CD4-positive, alpha-beta memory T cell (primary cell): ENCODE measurements at places on chromosomes 1 and 21. TPM values are rescaled to one million over a fixed set of nuclear protein-coding genes. Genes with fewer than 3 reads are reported as not detected.

DNA sequence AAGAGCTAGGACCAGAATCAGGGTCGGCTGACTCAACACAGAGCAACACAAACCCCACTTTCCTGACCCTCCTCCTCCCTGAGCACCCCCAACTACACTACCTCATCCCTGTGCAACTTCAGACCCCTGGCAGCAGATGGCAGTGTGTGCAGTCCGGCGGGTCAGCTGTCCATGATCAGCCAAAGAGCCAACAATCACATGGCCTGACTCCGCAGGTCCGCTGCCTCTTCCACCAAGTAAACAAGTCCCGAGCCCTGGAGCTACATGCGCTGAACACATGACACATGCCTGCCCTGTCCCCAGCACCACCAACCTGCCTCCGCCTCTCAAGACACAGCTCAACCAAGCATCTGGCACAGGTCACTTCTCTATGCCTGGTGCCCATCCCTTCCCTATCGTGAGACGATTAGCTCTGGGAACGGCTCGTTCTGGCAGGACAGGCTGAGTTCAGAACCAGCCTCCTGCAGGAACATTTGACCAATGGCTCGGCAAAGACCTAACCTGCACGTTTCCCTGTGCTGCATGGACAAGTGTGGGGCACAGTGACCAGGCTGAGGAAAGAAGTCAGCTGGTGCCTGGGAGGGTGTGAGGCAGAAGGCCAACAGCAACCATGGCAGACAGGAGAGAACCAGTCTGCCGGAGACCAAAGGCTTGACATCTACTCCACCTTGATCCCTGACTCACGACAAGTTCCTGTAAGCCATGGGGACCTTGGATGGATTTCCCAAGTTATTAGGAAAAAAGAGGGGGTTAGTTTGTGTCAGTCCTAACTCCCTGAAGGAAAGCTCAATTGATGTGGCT is 60.3 kb downstream of the CD46 start:
- H3K27me3 ChIP-seq = no peaks in the 10 kb centered on the region
- H3K4me3 ChIP-seq = no peak overlapping the region
- peaks cover 94% of the 10 kb centered on the region for H3K36me3 ChIP-seq
- peaks cover 75% of the 10 kb centered on the region for H3K4me1 ChIP-seq

DNA sequence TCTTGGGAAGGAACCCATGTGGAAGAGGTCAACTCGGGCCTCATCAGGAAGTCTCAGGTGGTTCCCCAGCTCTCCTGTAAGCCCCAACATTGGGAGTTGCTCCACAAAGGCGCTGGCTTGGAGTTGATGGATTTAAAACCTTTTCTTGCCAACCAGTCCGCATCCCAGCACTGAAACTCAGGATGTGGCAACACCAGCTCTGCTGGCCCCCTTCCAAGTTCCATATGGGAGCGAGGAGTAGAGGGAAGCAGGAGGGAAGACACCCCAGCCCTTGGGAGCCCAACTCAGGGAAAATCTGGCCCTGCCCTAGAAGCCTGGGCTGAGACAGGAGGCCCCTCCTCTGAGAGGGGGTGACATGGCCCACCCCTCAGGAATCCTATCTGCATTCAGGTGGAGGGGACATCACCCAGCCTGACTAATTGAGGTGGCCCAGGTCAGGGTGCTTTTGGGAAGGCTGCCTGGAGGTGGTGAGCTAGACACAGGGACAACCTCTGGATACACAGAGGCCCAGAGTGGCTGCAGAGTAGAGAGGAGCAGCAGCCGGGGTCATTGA is 33.1 kb upstream of the DMBX1 start:
- H3K4me3 ChIP-seq = no peak overlapping the region
- H3K27ac ChIP-seq = no peak overlapping the region
- no peaks in the 10 kb centered on the region for H3K27me3 ChIP-seq
- H3K4me1 ChIP-seq = no peaks in the 10 kb centered on the region
- no peak for DNase-seq
- H3K36me3 ChIP-seq = no peaks in the 10 kb centered on the region

- peak within 1 kb of the TSS; percentile 55 for H3K4me3 ChIP-seq
- peak within 1 kb of the TSS; percentile 78 for H3K27ac ChIP-seq
- H3K36me3 ChIP-seq = no peaks in the 10 kb centered on the region
- peaks cover 53% of the 10 kb centered on the region for H3K4me1 ChIP-seq
- peak; percentile 25 for DNase-seq
- no peaks in the 10 kb centered on the region for H3K27me3 ChIP-seq
These were observed at the start of gene MACF1 for GRCh38 chr1:39204441-39205081. TSS of gene MACF1 (plus strand) at chr1:39204695. CDS start at chr1:39205023, 328 bp downstream.

DNA sequence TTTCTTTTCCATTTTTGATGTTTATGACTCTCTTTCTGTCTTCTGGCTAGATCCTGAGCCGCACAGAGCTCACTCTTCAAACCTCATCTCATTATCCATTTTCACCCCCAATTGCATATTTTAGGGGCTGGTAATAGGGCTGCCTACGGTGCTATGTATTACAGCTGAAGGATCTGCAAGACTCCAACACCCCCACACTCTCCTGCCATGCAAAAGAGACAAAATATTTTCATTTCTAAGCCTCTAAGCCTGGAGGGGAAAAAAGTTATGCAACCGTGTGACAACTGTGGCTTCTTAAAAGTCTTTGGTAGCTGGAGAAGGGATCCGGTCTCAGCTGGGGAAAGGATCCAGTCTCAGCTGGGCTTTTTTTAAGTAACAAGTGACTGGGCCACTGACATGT is 311.6 kb downstream of the NPHP4 start:
- no peak overlapping the region for H3K27ac ChIP-seq
- H3K4me1 ChIP-seq = peaks cover 5% of the 10 kb centered on the region
- no peaks in the 10 kb centered on the region for H3K27me3 ChIP-seq
- no peak overlapping the region for H3K4me3 ChIP-seq
- no peak for DNase-seq

GRCh38 chr1:56948403-56949023 is 17.3 kb downstream of the C8B start:
- no peak overlapping the region for H3K27ac ChIP-seq
- H3K36me3 ChIP-seq = no peaks in the 10 kb centered on the region
- no peaks in the 10 kb centered on the region for H3K27me3 ChIP-seq
- H3K4me3 ChIP-seq = no peak overlapping the region
- DNase-seq = no peak
- no peaks in the 10 kb centered on the region for H3K4me1 ChIP-seq

GRCh38 chr1:159214149-159214760 is 9.6 kb downstream of the ACKR1 start:
- no peak overlapping the region for H3K4me3 ChIP-seq
- no peaks in the 10 kb centered on the region for H3K36me3 ChIP-seq
- H3K4me1 ChIP-seq = no peaks in the 10 kb centered on the region
- H3K27ac ChIP-seq = no peak overlapping the region

DNA sequence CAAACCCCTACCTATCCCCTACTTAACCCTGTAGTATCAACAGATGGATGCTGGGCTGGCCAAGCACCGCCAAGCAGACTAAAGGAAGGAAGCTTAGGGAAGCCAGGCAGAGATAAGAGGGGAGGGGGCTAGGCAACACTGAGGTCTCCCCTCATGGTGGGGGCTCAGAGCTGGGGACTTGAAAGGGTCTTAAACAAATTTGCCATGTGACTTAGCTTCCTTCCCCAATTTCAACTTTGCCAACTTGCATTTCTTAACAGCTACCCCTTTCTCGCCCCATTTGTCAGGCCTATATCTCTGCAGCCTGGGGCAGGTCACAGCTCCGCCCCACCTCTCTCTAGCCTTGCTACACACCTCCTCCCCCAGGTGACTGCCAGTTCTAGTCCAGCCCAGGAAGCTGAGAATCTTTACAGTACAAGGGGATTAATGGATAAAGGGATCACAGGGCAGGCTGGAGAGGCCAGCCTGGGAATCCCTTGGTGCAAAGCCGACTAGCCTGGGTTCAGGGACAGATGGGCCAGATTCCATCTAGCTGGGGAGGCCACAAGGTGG is 3.4 kb downstream of the KIF21B start:
- H3K27ac ChIP-seq = peak overlapping the region; percentile 69
- H3K36me3 ChIP-seq = no peaks in the 10 kb centered on the region
- peak overlapping the region; percentile 37 for H3K4me3 ChIP-seq
- peaks cover 85% of the 10 kb centered on the region for H3K4me1 ChIP-seq
- H3K27me3 ChIP-seq = no peaks in the 10 kb centered on the region

DNA sequence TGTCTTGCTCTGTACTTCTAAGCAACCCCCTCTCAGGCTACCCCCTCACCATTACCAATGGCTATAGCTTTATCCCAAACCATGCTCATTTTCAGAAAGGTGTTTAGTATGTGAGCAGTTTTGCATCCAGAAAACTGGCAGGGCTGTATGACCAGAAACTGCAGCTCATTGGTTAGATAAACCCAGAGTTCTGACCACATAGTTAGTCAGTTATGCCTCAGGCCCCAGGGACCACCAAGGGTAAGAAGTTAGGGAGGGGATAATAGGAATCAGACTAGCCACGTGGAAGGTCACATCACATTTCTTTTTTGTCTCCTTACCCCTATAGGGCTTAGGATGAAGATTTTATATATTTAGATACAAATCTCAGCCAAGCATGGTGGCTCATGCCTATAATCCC is 1.2 kb downstream of the ITGA10 start:
- H3K4me3 ChIP-seq = no peak overlapping the region
- H3K27ac ChIP-seq = no peak overlapping the region
- peaks cover 13% of the 10 kb centered on the region for H3K36me3 ChIP-seq
- no peaks in the 10 kb centered on the region for H3K4me1 ChIP-seq
- no peaks in the 10 kb centered on the region for H3K27me3 ChIP-seq

- no peaks in the 10 kb centered on the region for H3K27me3 ChIP-seq
- no peak overlapping the region for H3K27ac ChIP-seq
- no peaks in the 10 kb centered on the region for H3K36me3 ChIP-seq
- H3K4me3 ChIP-seq = no peak overlapping the region
- no peaks in the 10 kb centered on the region for H3K4me1 ChIP-seq
These were observed 36.0 kb downstream of the RRP1 start for GRCh38 chr21:43825242-43825935.

GRCh38 chr1:169550294-169550693 is 36.0 kb downstream of the F5 start:
- no peak overlapping the region for H3K27ac ChIP-seq
- H3K4me3 ChIP-seq = no peak overlapping the region
- no peak for DNase-seq
- H3K4me1 ChIP-seq = no peaks in the 10 kb centered on the region
- H3K27me3 ChIP-seq = no peaks in the 10 kb centered on the region

DNA sequence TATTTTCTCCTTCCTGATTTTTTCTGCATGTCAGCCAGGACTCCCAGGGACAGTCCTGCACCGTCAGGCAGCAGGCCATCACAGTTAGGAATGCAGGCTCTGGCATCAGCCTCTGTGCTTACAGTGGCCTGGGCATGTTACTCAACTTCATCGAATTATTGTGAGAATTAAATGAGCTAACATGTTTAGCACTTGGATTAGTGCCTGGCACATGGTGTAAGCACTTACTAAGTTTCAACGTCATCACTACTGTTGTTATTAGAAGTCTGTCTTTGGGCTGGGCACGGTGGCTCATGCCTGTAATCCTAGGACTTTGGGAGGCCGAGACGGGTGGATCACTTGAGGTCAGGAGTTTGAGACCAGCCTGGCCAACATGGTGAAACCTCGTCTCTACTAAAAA is 45.1 kb downstream of the SCCPDH start:
- H3K4me3 ChIP-seq = no peak overlapping the region
- no peaks in the 10 kb centered on the region for H3K36me3 ChIP-seq
- no peaks in the 10 kb centered on the region for H3K4me1 ChIP-seq

GRCh38 chr1:31675161-31675560 is 28.7 kb downstream of the COL16A1 start:
- no peaks in the 10 kb centered on the region for H3K36me3 ChIP-seq
- no peak for DNase-seq
- H3K4me1 ChIP-seq = peaks cover 6% of the 10 kb centered on the region
- H3K4me3 ChIP-seq = no peak overlapping the region
- peaks cover 5% of the 10 kb centered on the region for H3K27me3 ChIP-seq

DNA sequence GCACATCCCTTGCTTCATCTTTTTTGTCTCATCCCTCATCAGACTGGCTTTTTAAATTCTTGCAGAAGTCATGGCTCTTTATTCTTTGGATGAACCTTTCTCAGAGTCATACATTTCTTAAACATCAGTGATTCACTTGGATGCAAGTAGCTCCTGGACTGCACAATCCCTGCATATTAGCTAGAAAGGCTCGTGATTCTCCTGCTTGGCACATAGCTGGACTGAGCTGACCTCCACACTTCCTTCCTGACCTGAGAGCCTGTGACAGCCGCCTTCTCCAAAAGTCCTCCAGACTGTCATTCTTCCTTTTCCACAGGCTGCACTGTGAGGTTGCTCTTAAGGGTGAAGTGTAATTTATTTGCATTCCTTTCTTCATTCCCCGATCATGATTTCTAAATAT is 109.4 kb downstream of the RGL1 start:
- H3K27me3 ChIP-seq = no peaks in the 10 kb centered on the region
- H3K4me3 ChIP-seq = no peak overlapping the region
- no peak for DNase-seq
- no peak overlapping the region for H3K27ac ChIP-seq

GRCh38 chr1:92356956-92357355 is 58.1 kb downstream of the RPAP2 start:
- DNase-seq = no peak
- H3K36me3 ChIP-seq = no peaks in the 10 kb centered on the region
- no peaks in the 10 kb centered on the region for H3K27me3 ChIP-seq
- H3K4me3 ChIP-seq = no peak overlapping the region
- H3K4me1 ChIP-seq = no peaks in the 10 kb centered on the region

GRCh38 chr1:229229137-229229720 is 41.7 kb upstream of the RAB4A start:
- no peak overlapping the region for H3K4me3 ChIP-seq
- peaks cover 10% of the 10 kb centered on the region for H3K4me1 ChIP-seq
- no peaks in the 10 kb centered on the region for H3K36me3 ChIP-seq

- no peaks in the 10 kb centered on the region for H3K4me1 ChIP-seq
- no peak overlapping the region for H3K4me3 ChIP-seq
- H3K27me3 ChIP-seq = no peaks in the 10 kb centered on the region
These were observed 12.8 kb upstream of the CLSTN1 start for GRCh38 chr1:9836632-9836960.

DNA sequence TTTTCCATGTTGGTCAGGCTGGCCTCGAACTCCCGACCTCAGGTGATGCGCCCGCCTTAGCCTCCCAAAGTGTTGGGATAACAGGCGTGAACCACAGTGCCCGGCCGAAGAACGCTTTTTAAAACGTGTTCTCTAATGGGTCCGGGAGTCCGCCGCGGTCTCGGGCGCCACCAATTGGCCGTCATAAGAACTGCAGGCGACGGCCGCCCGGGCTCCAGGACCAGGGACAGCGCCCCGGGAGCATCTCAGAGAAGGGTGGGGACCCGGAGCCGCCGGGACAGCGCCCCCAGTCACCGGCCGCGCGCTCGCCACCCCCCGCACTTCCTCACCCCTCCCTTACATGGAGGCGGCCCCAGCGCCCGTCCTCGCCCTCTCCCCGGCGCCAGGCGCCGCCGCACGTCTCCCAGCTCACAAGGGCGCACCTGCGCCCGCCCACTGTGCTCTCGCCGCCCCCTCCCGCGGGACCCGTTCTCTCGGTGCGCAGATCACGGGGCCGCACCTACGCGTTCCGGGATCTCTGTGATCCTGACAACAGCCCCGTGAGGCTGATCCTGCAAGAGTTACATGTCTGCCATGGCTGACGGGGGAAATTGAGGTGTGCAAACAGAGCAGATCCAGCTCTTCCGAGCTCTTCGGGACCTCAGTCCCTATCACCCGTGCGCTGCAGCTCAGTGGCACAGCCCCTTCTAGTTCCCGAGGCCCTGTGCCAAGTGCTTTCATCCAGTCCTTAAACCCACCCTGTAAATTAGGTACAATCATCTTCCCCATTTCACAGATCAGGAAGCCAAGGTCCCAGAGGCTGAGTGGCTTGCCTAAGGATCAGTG is 9.8 kb downstream of the RAP1GAP start:
- peaks cover 8% of the 10 kb centered on the region for H3K4me1 ChIP-seq
- H3K36me3 ChIP-seq = no peaks in the 10 kb centered on the region
- peak; percentile 86 for DNase-seq
- no peak overlapping the region for H3K27ac ChIP-seq
- H3K27me3 ChIP-seq = no peaks in the 10 kb centered on the region

The DEPDC1 gene
- not detected for total RNA-seq

The RGS4 gene
- not detected for total RNA-seq

The PACC1 gene
- total RNA-seq = 12.3 TPM

The TNNI3K gene
- total RNA-seq = not detected

The BRINP2 gene
- not detected for total RNA-seq

The LCE1B gene
- not detected for total RNA-seq

The MXRA8 gene
- 0.35 TPM for total RNA-seq

The VWA1 gene
- total RNA-seq = not detected
